ENCODE measurements at places on chromosomes 3 and 15.

DNA sequence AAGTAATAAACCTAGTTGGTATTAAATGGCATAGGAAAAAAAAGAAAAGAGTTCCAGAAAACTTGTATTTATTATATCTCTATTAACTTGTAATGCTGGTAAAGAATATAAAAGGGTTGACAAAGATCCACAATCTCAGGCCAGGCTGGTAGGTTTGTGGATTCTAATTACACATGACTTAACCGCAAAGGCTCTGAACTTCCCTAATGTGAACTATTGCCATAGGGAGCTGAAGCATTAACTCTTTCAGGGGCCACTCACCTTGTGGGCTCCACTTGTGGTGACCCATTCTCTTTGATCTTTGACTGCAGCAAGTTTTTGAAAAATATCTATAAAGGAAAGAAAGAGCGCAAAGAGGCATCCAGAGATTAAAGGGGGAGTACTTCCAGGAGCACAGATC is 58.5 kb downstream of the NEK10 start:
- no peak for DNase-seq

- no peak for DNase-seq
Observed at GRCh38 chr15:74159773-74160172, 13.7 kb upstream of the ISLR start.

- no peak for DNase-seq
Observed at GRCh38 chr15:42359249-42359648, at the start of gene CAPN3. TSS of gene CAPN3 (plus strand) at chr15:42359501. CDS start at chr15:42359806, 305 bp downstream.

DNA sequence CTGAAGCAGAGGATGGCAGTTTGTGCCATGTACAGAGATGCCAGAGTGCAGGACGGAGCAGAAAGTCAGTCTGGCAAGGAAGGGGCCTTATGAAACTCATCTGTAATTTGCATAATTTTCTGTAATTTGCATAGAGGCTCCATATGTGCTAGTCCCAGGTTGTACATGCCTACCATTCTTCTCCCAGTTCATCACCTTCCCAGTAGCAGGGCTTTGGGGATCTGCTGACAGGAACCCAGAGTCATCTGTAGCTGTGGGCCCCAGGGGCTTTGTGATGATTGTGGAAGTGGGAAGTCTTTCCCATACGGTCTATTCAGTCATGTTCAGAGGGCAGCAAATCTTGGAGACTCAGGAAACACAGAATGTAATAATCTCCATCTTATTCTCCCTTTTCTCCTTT is 42.4 kb upstream of the SIAH2 start:
- DNase-seq = no peak

DNA sequence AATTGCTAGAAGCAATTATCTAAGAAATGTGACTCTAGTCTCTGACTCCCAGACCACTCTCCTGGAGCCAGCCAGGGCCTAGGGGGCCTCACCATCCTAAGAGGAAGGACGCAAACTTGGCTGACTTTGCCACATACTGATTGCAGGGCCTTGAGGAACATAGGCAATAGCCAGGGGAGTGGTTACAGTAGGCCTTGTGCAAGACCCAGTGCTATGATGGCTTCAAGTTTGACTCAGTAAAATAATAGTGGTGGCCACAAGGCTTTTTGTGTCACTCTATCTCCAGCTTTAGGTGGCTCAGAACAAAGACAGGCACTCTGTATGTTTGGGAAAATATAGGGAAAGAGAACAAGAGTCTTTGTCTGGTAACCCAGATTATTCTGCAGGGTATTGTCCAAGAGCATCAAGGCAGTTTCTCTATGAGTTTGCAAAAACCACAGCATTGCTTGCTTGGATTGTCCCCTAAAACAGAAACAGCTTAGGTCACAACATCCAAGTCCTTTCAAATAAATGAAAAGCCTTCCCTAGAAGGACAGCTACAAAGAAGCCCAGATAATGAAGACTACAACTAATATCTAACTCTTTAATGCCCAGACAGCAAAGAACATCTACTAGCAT is 631.5 kb downstream of the PYDC2 start:
- no peak for DNase-seq

DNA sequence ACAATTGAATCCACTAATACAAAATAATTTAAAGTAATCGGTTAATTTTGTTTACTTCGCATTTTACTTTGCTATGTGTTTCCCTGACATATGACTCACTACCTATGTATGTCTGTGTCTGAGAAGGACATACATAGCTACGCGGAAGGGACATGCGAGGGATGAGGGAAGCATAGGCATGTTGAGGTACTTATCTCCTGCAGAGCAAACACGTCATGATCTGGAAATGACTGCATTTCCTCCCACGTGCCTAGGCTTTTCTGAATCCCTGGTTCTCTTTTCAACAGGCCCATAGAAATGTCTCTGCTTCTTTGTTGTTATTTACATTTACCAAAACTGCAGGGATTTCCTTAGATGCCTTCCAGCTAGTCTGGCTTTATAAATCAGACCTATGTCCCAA is 27.5 kb downstream of the ALCAM start:
- DNase-seq = no peak

GRCh38 chr3:128307781-128308469 is 154.6 kb downstream of the EEFSEC start:
- DNase-seq = no peak

GRCh38 chr3:193795062-193795690 is 202.2 kb downstream of the OPA1 start:
- DNase-seq = no peak

GRCh38 chr3:4235690-4236089 is 67.5 kb upstream of the SETMAR start:
- DNase-seq = no peak

DNA sequence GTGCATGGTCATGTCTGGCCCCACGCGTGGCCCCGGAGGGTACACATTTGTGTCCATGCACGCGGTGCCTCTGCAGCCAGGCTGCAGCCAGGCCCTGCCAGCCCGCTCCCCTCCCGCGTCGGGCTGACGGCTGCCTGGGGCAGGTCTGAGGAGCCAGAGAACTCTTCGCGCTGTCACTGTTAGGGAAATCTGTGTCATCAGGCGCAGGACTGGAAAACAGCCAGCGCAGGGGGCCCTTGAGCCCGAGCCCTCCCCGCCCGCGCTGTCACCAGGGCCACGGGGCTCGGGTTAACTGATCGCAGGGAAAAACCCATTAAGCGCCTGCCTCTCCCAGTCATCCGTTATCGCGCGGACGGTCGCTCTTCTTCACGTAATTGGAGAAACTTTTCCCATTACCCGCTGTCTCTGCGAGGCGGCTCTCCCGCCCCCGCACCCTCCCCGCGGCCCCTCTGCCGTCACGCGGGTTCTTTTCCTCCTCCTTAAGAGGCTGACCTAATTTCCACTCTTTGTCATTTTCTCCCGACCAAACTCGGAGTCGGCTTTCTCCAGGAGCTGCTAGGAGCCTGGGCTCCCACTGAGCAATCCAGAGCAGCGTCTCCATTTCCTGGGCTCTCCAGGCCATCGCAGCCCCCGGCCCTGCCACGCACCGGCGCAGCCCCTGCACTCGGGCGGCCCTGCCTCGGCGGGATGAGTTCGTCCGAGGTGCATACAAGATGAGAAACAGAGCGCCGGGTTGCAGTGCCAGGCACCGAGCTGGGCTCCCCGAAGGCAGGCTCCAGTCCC is 57.5 kb upstream of the PRR23E start:
- DNase-seq = no peak

- no peak for DNase-seq
Observed at GRCh38 chr15:85878828-85879225, 84.1 kb upstream of the KLHL25 start.

DNA sequence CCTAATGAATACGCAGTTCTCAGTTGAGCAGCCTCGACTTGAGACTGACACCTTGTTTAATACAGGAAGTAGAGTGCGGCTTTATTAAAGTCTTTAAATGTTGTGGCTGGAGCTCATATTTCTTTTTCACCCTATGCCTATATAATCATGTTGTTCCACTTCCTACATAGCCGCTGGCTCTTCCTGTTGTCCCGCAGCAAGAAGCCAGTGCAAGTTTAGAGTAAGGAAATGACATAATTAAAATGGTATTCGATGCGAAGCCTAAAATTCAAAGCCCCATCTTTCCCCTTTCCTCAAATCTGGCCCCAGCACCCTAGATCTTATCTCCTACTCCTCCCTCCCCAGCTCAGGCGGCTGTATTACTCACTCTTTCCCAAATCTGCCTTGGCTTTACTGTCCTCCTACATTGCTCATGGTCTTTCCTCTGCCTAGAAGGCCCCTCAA is 7.5 kb upstream of the PHLDB2 start:
- DNase-seq = no peak

DNA sequence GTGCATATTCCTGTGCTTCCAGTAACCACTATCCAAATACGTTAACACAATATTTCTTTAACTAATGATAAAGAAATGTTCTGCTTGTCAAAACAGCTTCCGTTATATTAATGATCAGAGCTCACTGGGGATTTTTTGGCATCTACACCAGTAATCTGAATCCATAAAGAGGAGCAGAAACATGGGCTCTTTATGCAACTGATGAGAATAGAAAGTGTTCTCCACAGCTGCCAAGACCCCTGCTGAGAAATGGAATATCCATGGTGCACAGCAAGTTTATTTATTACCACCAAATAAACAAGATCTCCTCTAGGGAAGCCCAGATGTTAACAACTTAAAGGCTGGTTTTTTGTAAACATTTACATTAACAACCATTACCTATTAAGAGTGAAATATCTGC is 54.5 kb downstream of the ALDH1A2 start:
- no peak for DNase-seq

DNA sequence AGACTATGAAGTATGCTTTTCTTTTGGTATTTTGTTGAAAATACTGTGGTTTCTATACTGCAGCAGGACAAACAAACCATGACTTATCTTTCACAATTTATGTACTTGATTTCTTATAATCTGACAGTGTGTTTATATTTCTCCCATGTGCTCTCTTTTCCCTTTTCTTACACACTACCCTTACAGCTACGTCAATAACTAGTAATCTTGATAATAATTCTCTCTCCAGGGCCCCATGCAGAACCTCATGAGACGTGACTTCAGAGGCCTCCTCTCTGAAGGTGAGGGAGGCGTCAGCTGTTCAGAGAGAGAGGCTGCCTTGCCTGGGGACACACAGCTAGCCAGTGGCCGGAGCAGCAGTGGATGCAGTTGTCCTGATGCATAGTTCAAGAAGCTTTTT is 35.9 kb downstream of the KY start:
- no peak for DNase-seq

- no peak for DNase-seq
Observed at GRCh38 chr3:29701326-29701983, 420.6 kb downstream of the RBMS3 start.

DNA sequence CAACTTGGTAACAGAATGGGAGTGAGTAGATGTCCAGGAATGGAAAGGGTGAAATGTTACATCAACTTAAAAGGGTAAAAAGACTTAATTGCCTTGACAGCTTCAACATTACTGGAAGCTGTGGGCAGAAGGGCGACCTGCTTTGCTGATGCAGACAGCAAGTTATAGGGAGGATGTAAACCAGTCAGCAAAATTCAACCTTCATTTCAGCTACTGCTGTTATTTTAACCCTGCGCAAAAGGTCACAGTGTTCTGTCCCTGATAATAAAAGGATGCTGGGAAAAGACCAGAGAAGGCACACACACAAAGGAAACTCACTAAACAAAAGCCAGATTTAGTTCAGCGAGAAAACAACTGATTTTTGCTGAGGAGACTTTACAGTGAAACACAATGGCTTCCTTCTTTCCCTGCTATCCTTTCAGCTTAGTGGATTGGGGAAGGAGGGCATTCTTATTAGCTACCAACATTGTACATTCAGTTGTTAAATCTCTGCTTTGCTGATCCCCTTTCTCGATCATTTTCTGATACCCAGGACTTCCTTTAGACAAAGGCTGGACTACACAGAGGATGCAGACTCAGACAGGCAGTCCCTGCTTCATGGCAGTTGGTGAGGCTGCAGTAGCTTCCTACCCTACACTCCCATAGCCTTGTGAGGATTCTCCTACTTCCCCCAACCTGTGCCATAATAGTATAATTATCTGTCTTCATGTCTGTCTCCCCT is 62.0 kb downstream of the P3H2 start:
- DNase-seq = no peak

GRCh38 chr3:156769721-156770654 is 56.2 kb upstream of the LEKR1 start:
- DNase-seq = no peak

DNA sequence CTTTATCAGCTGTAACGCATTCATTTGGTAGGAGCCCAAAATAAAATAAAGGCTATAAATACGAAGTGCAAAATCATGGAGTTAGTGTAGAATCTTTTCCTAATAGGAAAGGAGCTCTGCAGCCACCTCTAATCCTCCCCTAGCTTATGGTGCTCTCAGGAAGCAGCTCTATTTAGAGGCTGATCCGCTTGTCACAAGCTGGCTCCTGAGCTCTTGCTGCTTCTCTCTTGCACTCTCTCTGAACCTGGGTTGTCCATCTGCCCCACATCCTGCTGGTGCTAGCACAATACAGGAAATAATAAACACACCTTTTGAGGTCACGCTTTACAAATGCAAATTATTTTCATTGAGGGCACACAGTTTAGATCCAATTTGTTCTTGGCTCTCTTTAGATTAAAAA is 37.3 kb upstream of the BFSP2 start:
- no peak for DNase-seq

DNA sequence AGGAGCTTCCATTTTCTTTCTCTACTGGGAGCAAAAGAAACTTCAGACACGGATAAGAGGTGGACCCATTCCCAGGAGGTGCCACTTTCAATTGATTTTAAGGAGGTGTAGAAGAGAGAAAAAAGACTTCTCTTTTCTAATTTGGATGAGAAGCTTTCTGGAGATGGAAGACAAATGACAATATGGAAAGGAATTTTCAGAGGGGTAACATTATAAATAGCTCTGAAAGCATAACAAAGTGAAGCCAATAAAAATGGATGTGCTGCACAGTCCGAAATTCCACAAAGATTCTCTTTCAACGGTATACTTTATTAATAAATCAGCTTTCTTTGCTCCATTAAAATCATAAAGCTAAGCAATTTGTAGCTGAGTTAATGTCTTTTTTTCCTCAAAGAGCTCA is 607.2 kb upstream of the MDFIC2 start:
- DNase-seq = no peak

GRCh38 chr15:101275018-101275417 is 2.3 kb downstream of the SELENOS start:
- no peak for DNase-seq

GRCh38 chr15:88032787-88033186 is 223.8 kb downstream of the NTRK3 start:
- DNase-seq = no peak

- DNase-seq = no peak
Observed at GRCh38 chr15:81052046-81052445, 51.3 kb downstream of the TLNRD1 start.

DNA sequence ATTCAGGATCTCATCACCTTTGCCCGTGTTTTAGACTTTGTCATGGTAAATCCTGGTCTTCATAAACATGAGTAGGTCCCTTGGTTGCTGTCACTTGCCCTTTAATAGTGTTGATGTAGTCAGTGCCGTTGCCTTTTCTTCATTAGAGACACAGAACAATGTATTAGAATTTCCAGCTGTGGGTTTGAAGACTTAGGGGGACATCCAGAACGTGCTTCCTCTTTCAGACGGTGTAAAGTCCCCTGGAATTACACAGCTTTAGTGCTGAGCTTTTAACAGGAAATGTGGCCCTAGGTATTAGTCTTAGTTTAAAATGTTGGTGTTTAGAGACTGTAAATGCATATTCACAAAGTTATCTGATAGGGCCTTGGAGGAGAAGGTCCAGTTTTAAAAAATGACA is 8.8 kb upstream of the LRCH3 start:
- no peak for DNase-seq

Data from stimulated activated CD4-positive, alpha-beta T cell treated with anti-CD3 and anti-CD28 coated beads, Interleukin-2, amount 100 ng/mL, for 24 hours (primary cell).